Caco-2 (cell line): ENCODE measurements at places on chromosomes 6 and 20.

DNA sequence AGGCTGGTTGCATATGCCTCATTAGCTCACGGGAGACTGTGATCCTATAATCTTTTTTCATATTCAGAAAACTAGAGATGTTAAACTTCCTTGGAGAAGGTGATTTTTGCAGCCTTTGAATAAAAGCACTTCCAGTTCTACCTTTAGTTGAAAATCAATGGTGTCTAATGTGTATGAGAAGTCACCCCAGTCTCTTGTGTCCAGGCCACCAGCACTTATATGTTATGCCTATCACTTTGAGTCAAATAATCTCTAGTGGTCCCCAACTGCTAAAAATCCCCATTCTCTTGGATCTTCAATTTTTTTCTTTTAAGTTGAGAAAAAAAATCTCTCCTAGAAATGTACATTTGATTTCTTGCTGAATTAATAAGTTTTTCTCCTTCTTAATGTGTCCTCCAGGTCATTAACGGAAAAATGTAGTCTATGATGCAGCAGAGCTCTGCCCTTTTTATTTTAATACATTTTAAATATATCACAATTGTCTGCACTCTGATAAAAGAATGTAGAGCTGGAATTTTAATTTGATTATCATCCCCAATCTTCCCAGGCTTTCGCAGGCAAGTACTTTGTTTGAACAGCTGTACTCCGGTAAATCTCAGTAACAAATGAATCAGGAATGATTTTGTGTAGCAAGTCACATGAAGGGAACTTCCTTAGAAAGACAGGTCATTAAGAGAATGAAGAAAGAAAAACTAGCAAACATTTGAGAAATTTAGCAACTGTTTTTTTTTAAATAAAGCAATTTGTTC is 147.0 kb downstream of the SOX4 start:
- no peaks in the 10 kb centered on the region for H3K36me3 ChIP-seq
- no peak for DNase-seq
- H3K27me3 ChIP-seq, result no peaks in the 10 kb centered on the region
- H3K27ac ChIP-seq, result peak overlapping the region; percentile 38

DNA sequence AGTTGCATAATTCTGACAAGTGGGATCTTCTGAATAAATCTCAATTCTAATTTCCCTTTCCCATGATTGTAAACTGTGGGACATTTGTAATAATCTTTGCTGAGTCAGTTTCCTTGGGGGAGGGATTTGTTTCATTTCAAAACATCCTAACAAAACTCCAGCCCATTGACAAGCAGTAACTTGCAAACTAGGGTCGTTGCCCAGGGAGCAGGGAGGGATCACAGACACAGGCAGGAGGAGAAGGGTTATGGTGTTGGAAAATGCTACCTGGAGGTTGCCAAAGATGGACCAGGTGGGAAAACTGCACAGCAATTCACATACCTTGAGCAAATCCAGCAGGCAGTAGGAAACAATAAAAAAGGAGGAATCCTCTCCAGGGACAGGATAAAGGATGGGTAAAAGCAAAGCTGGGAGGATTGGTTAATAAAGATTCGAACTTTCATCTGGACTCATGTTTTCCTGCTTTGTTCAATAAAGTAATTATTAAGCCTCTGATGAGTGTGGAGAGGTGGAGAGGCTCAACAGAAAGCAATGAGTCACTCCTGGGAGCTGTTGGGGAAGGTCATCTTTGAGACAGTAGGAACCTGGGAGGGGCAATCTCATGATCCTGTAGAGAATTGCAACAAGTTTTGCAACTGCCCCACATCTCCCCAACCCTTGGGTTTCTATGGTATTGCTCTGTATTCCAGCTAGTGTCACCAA is 87.3 kb upstream of the AKIRIN2 start:
- peak overlapping the region; percentile 60 for H3K27ac ChIP-seq
- DNase-seq, result peak; percentile 47
- no peak overlapping the region for H3K4me3 ChIP-seq
- H3K4me1 ChIP-seq, result peaks cover 14% of the 10 kb centered on the region; the same call in 1 of the 2 replicates
- H3K27me3 ChIP-seq, result no peaks in the 10 kb centered on the region

DNA sequence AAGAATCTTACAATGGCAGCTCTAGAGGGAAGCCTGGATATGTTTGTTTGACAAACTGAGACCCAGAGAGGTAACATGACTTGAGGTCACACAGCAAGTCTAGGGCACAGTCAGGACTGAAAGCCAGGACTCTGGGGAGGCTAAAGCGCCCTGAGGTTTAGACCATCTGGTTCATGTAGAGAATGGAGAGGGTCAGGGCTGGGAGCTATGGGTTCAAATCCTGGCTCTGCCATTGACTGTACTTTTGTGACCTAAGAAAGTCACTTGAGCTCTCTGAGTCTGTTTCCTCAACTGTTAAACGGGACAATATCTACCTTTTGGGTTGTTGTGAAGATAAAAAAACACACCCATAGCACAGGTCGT is 1.1 kb upstream of the TP53INP2 start:
- no peaks in the 10 kb centered on the region for H3K27me3 ChIP-seq
- DNase-seq, result no peak
- H3K4me3 ChIP-seq, result peak overlapping the region; percentile 48
- peak overlapping the region; percentile 99 for H3K27ac ChIP-seq
- no peaks in the 10 kb centered on the region for H3K36me3 ChIP-seq

DNA sequence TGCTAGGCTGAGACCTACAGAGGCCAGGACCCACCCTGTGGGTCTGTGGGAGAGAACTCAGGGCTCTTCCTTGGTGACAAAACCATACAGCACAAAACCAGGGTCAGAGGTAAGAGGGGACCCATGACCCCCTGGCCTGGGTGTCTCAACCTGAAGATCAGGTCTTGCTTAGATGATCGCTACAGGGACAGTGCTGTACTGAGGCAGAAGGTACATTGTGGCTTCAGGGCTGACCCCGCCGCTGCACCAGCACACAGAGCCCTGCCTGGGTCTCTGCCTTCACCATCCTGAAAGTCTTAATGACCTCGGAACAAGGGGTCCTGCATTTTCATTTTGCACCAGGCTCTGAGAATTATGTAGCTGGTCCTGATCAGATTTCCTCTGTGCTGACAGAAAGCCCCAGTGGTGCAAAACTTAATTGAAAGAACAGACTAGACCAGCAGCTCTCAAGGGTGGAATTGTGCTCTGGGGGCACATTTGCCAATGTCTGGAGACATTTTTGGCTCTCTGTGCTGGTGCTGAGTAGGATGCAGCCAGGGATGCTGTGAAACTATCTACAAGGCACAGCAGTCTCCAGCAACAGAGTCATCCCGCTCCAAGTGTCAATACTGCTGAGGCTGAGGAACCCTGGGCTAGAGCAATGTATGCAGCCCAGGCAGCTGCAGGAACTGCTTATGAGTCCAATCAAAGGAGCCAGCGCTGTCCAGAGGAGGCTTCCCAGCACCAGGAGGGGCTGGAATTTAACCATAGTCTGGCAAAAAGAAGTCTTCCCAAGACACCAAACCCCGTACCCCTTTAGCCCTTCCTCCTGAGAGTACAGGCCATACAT is 254.9 kb downstream of the ERMARD start:
- no peaks in the 10 kb centered on the region for H3K27me3 ChIP-seq
- DNase-seq, result no peak
- H3K27ac ChIP-seq, result no peak overlapping the region
- no peak overlapping the region for H3K4me3 ChIP-seq
- H3K4me1 ChIP-seq, result no peaks in the 10 kb centered on the region
- H3K36me3 ChIP-seq, result no peaks in the 10 kb centered on the region

GRCh38 chr6:42131531-42131930 is 10.9 kb downstream of the C6orf132 start:
- no peak for DNase-seq
- H3K4me3 ChIP-seq, result no peak overlapping the region
- H3K4me1 ChIP-seq, result peaks cover 13% of the 10 kb centered on the region
- peak overlapping the region; percentile 80 for H3K27ac ChIP-seq
- H3K27me3 ChIP-seq, result no peaks in the 10 kb centered on the region

GRCh38 chr6:46799657-46800056 is 6.5 kb downstream of the MEP1A start:
- H3K36me3 ChIP-seq, result peaks cover 2% of the 10 kb centered on the region; the same call in 1 of the 2 replicates
- H3K27me3 ChIP-seq, result no peaks in the 10 kb centered on the region
- H3K4me1 ChIP-seq, result peaks cover 2% of the 10 kb centered on the region; the same call in 1 of the 2 replicates
- no peak overlapping the region for H3K27ac ChIP-seq
- DNase-seq, result no peak

DNA sequence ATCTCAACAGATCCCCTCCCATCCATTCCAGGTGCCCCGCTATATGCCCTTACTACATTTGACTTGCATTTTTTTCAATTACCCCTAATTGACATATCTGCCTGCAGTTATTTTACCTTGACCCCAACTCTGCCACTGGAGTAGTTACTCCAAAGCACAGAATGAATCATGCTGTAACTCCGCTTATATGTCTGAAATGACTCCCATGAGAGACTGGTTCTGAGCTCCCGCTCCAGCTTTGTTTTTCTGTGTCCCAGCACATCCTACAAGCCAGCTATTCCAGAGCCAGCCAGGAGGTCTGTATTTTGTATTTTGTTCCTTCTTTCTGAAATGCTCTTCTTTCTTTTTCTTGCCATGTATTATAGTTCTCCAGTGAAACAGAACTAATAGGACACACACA is 10.9 kb upstream of the NOX3 start:
- H3K4me3 ChIP-seq, result no peak overlapping the region
- H3K27ac ChIP-seq, result no peak overlapping the region
- H3K36me3 ChIP-seq, result no peaks in the 10 kb centered on the region
- DNase-seq, result no peak
